ENCODE measurements at places on chromosomes 13 and 19.

- DNase-seq: no peak
Measured at GRCh38 chr19:2867025-2867991, at the start of gene ZNF556. Gene ZNF556 (plus strand): TSS chr19:2867335. CDS start chr19:2867422, 87 bp downstream.

DNA sequence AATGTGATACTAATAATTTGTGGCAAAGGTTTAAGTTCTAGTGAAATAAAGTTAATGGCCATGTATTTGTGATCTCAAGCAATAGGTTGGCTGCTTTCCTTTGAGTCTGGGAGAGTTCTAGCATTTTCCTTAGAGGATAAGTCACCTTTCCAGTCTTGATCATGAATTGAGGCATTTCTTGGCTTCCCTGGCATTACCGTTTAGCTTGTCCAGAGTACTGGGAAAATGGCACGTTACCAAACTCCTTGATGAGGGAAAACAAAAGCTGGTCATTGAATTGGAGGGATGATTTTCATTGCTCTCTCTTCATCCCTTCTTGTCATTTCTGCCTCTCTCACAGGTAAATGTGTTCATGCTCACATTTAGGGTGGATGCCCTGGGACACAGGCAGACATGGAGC lies 34.0 kb upstream of the SPRY2 start:
- no peak for DNase-seq

- DNase-seq: no peak
Measured at GRCh38 chr13:51057906-51058305, 53.2 kb downstream of the C13orf42 start.

DNA sequence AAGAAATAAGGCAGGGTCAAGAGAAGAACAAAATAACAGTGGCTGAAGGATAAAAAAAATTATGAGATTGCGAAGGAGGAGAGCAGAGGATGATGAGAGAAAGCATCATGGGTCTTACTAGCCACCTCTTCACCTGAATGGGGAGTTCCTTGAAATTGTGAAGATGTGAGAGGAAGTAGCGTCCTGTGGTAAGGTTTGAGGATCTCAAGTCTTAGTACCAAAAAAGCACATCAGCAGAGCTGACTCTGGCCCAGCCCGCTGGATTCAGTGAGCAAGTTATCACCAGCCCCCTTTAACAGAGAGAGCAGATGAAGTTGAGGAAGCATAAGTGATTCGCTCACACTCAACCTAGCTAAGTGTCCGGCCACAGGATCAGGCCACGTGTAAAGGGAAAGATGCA lies 61.8 kb downstream of the RXFP2 start:
- no peak for DNase-seq

DNA sequence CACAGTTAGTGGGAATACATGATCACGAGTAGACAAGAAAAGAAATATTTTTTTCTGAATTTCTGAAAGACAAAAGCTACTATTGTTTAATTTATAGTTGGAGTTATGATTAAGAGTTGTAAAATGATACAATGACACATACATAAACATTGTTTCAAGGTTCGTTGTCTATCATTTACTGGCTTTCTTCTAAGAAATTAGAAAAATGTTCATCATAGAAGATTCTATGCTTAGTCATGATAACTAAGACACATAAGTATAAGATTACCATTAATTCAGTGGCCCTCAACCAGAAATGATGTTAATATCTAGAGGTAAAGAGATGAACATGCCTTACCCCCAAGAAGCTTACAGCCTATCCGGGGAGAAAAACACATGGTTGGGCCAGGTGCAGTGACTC lies 1832.8 kb upstream of the PRR20A start:
- no peak for DNase-seq

DNA sequence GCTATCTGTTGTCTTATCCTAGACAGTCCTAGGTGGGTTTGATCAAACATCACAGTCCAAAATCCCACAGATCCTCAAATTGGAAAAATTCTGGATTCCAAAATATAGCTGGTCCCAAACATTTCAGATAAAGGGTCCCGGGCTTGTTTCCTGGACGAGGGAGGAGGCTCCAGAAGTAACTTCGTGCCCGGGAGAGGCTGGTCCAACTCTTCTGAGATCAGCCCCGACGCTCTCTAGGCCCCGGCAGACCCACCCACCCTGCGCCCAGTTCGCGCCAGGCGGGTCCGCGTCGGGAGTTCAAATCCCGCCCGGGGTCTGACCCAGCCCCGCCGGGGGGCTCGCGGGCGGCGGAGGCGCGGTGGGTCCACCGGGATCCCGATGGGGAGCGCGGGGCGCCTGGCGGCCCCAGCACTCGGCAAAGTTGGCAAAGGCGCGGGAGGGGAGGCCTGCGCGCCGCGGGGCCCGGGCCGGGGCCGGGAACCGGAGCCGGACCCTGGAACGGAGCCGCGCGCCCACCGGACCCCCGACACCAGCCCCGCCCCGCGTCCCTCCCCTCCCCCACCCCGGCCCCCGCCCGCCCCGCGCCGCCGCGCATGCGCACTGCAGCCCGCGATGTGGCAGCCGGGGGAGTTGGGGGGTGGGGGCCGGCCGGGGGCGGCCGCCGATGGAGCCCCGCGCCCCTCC lies 513 bp downstream of the MIER2 start:
- no peak for DNase-seq

DNA sequence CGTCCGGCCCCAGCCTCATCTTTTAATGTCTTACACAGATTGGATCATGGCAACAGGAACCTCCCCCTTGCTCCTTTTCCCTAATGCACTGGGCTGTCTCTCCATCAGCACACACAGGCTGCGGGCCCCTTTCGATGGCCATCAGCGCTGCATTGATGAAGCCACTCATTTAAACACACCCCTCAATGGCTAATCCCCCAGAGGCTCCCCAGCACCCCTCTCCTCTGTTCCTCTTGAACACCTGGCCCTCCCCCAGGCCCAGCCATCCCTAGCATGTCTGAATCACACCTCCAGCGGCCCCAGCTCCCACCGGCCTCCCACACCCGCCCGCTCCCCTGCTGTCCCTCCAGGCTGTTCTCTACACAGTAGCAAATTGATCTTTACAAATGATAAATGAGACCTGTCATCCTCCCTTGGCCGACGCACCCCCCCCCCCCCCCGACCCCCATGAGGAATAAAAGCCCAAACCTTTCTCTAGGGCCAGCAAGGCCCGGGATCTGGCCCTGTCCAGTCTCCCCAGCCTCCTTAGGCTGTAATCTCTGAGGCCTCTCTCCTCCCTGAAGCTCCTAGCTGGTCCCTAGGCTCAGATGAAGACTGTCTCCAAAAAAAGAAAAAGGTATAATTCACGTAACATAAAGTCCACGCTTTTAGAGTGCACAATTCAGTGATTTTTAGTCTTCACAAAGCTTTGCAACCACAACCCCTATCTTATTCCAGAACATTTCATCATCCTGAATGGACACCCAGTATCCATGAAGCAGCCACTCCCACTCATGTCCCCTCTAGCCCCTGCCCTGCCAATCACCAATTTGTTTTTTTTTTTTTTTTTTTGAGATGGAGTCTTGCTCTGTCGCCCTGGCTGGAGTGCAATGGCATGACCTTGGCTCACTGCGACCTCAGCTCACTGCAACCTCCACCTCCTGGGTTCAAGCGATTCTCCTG lies 7.4 kb downstream of the RPL28 start:
- DNase-seq: no peak

- DNase-seq: no peak
Measured at GRCh38 chr19:15788594-15789270, 1.3 kb downstream of the OR10H5 start.

- peak; percentile 2 for DNase-seq
Measured at GRCh38 chr13:102402290-102402689, 442 bp upstream of the FGF14 start.

- no peak for DNase-seq
Measured at GRCh38 chr13:31775148-31775547, 35.8 kb downstream of the RXFP2 start.

GRCh38 chr13:64540976-64541375 lies 2689.2 kb downstream of the PCDH9 start:
- no peak for DNase-seq

Measured in fibroblast of skin of left quadriceps (primary cell).